Muscle of back (tissue), 13 donors: ENCODE measurements at places on chromosomes 6 and 20. TPM values are rescaled to one million over a fixed set of nuclear protein-coding genes. Genes with fewer than 3 reads are reported as not detected.

DNA sequence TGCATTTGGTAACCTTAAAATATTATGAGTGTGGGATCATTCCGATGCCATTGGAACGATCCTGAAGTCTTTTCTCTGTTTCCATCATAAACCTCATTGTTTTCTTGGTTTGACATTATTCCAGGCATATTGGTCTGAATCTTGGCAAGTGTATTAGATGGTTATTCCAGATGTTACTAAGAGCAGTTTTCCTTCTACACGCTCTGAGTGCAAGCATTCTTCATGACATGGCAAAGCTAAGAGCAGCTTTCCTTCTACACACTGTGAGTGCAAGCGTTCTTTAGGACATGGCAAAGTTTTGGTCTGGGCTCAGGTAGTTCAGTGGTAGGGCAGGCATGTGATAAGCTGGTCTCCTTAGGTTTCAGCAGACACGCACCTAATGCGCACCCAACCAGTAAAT, 53.0 kb downstream of the SMOC2 start:
- DNase-seq = peak; percentile 86

The ADGRF5 gene
- 27.5 TPM for polyA plus RNA-seq

The OOEP gene
- not detected for polyA plus RNA-seq

- DNase-seq = no peak
Measured at GRCh38 chr6:17226786-17227233, 54.4 kb upstream of the RBM24 start.

DNA sequence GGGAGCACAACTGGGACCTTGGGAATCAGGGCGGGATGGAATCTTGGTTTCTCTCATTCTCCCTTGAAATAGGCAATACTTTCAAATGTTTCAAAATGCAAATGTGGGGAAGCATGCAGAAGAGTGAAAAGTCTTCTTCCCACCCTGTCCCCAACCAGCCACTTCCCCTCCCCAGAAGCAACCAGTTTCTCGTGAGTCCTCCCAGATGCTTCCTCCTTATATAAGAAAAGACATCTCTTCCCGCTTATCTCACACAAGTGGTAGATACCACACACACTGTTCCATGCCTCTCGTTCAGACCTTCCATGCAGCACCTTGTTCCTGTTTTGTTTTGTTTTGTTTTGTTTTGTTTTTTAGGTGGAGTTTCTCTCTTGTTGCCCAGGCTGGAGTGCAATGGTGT, 25.1 kb downstream of the HCK start:
- DNase-seq = no peak

The THBS2 gene
- 109 TPM for polyA plus RNA-seq

The SPDEF gene
- not detected for polyA plus RNA-seq

DNA sequence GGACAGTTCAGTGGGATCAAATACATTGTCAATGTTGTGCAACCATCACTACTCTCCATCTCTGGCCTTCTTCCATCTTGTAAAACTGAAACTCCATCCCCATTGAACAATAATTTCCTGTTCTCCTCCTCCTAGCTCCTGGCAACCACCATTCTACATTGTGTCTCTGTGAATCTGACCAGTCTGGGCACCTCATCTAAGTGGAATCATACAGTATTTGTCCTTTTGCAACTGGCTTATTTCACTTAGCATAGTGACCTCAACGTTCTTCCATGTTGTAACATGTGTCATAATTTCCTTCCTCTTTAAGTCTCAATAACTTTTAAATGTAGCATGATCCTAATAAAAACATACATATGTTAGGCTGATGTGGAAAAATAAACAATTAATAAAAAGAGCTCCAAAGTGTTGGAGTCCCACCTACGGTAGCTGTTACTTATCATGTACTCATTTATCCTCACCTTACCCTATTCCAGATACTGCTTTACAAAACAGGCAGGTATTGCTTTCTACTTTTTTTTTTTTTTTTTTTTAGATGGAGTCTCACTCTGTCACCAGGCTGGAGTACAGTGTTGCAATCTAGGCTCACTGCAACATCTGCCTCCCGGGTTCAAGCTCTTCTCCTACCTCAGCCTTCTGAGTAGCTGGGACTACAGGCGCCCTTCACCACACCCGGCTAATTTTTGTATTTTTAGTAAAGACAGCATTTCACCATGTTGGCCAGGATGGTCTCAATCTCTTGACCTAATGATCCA, 91.9 kb downstream of the TNFAIP3 start:
- no peak for DNase-seq

DNA sequence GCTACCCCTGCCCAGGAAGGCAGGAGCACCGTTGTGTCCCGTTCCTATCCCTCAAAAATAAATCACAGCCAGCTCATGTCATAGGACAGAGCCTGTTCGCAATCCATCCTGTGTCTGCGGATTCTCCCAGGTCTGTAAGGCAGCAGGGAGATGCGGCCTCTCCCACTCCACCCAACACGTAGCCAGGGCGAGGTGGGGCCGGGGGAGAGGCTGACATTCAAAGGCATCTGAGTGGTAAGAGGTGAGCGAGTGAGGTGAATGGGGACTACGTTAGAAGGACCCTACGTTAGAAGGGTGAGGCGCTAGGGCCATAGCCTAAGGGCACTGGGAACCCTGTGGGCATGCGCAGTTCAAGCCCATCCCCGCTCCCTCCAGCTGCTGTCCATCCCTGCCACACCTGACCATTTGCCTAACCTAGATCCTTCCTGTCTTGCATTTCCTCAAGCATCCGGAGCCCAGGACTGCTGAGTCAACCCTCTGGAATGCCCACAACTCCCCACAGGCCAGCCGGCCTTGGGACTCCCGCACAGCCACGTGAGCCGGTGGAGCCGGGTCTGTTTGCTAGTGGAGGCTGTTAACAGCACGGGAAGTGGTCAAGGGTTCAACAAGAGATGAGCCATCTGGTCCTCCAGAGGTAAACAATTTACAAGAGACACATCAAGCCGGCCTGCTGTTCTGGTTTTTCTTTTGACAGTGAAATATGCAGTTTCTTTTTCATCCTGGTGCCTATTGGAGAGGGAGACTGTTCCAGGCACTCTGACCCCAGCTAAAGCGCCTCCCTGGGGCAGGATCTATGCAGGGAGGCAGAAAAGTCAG, 45.9 kb downstream of the RIPOR3 start:
- no peak for DNase-seq

DNA sequence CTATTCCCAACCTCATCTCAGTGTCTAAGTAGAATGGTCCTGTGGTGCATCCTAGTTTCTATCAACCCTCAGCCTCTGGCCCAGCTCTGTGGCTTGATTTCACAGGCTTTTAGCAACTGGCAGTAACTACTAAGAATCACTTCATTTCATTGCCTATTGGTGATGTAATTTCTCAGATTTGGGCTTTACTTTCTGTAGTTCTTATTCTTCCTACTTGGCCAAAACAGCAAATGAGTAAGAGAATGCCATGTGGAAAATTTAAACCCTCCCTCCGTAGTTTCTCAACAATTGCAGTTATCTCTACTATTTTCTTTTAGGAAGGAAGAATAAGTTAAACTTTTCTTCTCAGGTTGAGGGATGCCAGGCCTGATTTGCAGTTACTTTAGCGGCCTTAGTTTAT, 387.3 kb downstream of the CDKAL1 start:
- DNase-seq = no peak

The CRISP3 gene
- polyA plus RNA-seq = not detected
